ENCODE measurements at places on chromosomes 1 and 21.
A peak's percentile ranks its signal among the peaks of the same experiment; 100 is the strongest.

DNA sequence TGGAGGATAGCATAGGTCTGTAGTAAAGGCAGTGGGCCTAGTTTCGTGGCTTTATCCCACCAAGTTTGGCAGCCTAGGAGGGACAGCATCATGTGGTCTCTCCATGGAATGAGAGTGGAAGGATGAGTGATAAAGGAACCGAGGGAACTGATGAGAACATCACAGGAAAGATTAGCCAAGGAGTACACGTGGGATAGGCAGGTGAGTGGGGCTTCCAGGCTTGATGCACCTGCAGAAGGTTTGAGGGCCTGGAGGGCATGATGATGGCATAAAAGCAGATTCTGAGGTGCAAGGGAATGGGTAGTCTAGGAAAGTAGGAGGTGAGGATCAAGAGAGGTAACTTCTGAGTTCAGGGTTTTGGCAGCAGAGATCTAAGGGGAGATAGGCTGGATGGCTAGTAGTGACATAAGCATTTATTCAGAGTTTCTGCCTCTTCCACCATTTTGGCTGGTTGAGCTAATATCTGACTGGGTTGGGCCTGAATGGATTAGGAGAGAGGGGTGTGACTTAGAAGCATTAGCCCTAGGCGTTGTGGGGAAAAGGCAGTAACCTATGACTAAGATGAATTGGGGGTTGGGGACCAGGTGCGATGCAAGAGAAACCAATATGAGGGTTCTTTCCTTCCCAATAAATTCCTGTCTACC, 9.1 kb downstream of the PTGFRN start:
- DNase-seq, result no peak

- no peak for DNase-seq
Observed at GRCh38 chr1:40312238-40313205, 4.6 kb downstream of the COL9A2 start.

- DNase-seq, result no peak
Observed at GRCh38 chr1:84086189-84086588, 57.9 kb upstream of the PRKACB start.

- no peak for DNase-seq
Observed at GRCh38 chr1:8646189-8646588, 171.3 kb downstream of the RERE start.

DNA sequence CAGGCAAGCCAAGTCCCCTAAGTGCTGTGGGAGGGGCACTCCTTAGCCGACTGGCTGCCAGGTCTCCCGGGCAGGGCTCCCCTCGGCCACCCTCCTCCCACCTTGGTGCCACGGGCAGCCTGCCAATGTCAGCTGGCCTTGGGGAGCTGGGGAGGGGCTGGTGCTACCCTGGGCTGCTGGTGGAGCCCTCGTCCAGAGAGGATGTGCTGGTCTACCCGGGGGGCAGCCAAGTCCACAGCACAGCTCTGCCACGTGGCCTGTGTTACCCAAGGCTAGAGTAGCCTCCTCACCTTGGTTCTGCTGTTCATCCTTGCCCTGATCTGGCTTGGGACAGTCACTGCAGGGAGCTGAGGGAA, 42.9 kb downstream of the CRYAA start:
- DNase-seq, result no peak

- no peak for DNase-seq
Observed at GRCh38 chr1:203481196-203481595, 5.6 kb downstream of the PRELP start.

DNA sequence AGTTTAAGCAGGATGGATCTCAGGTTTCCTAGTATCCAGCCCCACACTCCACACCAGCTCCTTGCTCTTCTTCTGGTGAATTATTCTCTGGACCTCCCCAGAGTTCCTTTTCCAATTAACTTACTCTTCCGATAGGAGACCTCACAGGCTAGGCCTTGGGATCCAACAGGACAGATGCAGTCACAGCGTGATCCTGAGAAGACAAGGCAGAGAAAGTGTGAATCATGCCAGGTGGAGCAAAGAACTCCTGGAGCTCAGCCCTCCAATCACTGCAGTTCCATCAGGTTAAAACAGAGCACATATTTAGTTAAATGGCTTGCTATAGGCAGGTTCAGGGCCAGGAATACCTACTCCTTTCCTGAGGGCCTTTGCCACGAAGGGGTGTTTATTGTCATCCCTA, 34.1 kb downstream of the C8B start:
- no peak for DNase-seq

DNA sequence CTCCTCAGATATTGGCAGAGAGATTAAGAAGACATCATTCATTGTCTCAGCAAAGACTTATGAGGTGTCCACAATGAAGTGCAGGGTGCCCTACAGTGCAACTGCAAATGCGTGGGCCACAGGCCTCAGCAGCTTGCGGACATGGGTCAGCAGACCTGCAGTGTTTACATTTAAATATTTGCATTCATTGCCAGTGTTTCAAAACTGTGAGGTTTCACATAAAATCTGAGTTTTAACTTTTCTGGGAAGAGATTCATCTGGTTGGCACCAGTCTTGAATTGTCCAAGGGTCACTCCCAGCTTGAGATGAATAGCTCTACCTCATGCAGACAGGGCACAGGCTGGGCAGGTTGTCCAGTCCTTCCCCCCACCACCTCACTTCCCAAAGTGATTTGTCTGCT, 286.8 kb upstream of the DUSP10 start:
- DNase-seq, result no peak

DNA sequence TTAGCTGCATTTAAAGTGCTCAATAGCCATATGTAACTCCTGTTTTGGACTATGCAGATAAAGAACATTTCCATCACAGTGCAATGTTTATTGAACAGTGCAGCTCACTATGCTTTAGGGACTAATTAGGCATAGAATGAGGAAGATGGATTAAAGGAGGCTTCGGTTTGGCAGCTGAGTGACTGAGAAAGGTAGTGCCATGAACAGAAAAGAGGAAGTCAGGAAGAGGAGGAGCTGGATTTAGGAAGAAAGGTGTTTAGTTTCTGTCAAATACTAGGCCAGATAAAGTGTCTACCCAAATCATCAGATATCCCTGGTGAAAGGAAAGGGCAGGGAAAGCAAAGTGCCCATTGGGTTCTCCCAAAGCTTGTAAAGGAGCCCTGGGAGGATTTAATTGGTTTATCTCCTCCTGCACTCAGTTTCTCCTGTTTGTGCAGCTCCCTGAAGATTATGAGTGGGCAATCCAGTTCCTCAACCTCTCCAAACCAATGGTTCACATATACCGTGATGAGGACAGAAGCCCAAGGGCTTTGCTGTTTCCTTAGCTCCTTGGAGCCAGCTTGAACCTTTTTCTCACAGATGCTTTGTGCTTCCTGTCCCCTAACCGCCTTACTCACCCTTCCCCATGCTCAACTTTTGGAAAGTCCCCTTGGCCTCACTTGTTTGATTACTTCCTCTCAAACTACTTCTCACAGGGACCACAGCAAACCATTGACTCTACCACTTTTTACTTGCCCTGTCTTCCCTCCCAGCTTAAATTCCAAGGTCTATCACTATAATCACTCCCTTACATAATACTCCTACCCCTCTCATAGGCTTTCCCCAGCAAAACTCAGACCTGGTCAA, 3.5 kb upstream of the RAP1A start:
- DNase-seq, result no peak

DNA sequence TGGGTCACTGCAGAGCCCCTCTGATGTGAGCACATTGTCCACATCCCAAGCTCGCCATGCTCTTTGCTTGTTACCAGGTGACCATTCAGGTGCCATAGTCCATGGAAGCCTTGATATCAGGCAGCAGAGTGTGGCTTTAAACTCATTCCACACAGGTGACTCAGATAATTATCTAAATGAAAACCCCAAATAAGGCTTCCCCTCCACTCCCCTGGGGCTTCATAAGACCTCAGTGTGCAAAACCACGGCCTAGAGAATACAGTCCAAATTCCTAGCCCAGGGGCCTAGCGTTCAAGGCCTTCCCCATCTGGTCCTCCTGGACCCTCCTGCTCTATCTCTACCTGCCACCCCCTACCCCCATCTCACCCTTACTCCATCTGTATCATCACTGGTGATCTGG, 97.1 kb downstream of the ARHGEF10L start:
- DNase-seq, result no peak

- peak; percentile 67 for DNase-seq
Observed at GRCh38 chr1:109655615-109656519, at the start of gene GSTM4. GSTM4 (plus strand) TSS chr1:109656099; CDS start chr1:109656390, 291 bp downstream.

DNA sequence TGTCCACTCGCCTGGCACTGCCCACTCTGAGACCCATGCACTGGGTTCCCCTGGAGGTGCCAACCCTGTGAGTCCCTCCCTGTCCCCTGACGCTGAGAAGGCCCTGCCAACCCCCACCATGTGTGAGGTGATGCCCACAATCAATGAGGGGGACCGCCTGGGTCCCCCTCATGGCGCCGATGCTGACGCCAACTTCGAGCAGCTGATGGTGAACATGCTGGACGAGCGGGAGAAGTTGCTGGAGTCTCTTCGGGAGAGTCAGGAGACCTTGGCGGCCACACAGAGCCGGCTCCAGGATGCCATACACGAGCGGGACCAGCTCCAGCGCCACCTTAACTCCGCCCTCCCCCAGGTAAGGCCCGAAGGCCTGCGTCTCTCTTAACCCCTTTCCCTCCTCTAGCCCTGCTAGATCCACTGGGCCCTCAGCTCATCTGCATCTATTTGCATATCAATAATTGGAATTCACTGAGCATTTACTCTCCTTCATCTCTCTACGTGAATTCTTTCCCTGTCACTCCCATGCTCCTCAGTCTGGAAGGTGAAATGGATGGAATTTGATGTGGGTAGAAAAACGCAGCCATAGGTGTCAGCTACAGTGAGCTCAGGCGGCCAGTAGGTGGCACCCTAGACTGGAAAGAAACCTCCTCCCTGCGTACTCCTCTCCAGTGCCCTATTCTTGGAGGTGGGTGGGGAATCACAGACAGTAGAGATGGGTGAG, 12.8 kb downstream of the PPFIA4 start:
- DNase-seq, result peak; percentile 41

GRCh38 chr1:171769171-171769570, 12.3 kb upstream of the METTL13 start:
- DNase-seq, result no peak

GRCh38 chr1:200895801-200896530, 1.3 kb downstream of the INAVA start:
- no peak for DNase-seq

GRCh38 chr1:162145280-162145965, 75.9 kb downstream of the NOS1AP start:
- DNase-seq, result no peak

GRCh38 chr1:204924013-204924759, 53.5 kb downstream of the NFASC start:
- no peak for DNase-seq

- no peak for DNase-seq
Observed at GRCh38 chr1:55702064-55702463, 486.9 kb upstream of the USP24 start.

- DNase-seq, result peak; percentile 73
Observed at GRCh38 chr1:227351443-227351842, 33.2 kb upstream of the CDC42BPA start.

DNA sequence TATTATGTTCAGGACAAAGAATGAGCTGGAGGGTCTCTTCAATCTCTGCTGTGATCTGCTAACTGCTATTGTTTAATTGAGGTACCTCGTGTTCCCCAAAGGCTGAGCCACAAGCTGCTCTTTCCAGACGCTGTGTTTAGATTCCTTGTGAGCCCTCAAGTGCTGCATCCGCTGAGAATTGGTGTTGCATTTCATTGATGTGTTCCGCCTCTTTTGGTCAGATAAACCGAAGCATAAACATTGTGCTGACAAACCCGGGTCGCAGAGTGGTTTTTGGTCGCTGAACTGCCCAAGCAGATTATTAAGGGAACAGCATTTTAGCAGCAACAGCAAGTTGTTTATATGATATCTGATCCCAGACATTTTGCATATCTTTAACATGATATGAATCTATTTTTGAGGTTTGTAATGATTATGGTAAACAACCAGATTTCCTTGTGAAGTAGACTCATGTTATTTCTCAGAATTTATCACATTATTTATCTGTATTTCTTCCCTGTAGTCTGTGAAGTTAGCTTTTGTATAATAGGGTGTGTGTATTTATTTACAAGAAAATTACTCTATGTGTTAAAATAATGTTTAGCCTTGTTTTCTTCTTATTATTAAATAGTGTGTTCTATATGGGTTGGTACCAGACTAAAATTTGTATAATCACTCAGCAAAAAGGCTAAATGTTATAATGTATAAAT, 217.2 kb upstream of the C1orf105 start:
- DNase-seq, result peak; percentile 7

- no peak for DNase-seq
Observed at GRCh38 chr1:229803626-229804217, 177.7 kb downstream of the URB2 start.

DNA sequence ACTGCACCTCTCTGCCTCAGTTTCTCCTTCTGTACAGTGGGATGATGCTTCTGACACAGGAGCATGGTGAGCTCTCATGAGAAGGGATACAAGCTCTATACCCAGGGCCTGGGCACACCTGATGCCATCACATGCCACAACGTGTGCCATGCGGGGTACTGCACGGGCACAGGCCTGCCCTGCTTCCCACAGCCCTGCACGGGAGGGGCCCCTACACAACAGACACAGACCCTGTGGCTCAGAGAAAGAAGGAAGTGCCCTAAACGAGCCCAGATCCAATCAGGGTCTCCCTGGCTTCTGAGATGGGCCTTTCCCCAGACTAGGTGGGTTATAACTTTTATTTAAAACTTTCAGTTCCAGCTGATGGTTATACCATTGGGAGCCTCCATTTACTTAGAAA, 24.6 kb downstream of the C2CD2 start:
- no peak for DNase-seq

DNA sequence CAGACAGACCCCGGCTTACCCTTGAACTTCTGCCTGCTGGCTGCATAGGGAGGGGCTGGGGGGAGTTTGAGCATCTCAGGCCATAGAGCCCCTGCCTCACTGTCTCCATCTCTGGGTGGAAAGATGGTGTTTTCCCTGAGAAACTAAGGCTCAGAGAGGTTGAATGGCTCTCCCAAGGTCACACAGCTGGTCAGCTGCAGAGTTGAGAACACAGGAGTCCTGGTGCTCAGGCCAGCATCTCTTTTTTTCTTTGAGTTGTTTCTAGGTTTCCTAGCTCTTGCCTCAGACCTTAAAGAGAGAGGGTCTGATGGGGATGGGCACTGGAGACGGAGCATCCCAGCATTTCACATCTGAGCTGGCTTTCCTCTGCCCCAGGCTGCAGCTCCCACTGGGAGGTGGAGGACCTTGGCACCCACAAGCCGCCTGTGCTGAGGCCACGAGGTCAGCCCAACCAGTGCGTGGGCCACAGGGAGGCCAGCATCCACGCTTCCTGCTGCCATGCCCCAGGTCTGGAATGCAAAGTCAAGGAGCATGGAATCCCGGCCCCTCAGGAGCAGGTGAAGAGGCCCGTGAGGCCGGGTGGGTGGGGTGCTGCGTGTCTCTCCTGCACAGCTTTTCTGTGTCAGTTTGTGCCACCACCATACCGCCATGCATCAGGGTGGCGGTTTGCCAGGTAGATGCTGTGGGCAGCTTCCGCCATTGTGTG, 21.8 kb downstream of the PCSK9 start:
- DNase-seq, result no peak

DNA sequence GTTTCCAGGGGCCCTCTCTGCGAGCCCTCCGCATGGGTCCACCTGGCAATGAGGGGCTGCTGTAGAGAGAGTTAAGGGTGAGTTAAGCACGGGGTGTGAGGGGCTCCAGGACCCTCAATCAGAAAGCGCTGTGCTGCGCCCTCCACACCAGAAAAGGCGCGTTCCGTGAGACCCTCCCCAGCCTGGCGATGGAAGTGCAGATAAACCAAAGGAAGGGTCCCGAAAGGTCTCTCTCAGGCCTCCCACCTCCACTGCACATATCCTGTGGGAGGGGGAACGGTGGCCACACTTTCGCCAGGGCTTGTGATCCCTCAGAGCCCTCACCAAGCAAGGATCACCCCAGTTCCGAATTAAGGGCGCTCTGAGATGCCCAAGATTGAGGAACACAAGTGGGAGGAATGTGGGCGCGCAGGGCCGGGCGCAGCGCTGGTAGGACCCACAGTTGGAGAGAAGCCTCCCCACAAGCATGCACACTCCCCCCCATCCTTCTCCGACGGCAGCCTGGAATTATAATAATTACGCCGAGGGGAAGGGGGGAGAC, 1.1 kb downstream of the WNT3A start:
- DNase-seq, result no peak

All from stromal cell of bone marrow (primary cell).